Type B pancreatic cell (in vitro differentiated cells): ENCODE measurements at places on chromosomes 4 and X.

- no peak for DNase-seq
These were observed 78.7 kb upstream of the DCLK2 start for GRCh38 chr4:149999485-150000074.

GRCh38 chr4:148076964-148077363 lies 345.1 kb downstream of the ARHGAP10 start:
- no peak for DNase-seq

GRCh38 chr4:5707778-5708448 lies 446 bp downstream of the EVC2 start:
- no peak for DNase-seq

DNA sequence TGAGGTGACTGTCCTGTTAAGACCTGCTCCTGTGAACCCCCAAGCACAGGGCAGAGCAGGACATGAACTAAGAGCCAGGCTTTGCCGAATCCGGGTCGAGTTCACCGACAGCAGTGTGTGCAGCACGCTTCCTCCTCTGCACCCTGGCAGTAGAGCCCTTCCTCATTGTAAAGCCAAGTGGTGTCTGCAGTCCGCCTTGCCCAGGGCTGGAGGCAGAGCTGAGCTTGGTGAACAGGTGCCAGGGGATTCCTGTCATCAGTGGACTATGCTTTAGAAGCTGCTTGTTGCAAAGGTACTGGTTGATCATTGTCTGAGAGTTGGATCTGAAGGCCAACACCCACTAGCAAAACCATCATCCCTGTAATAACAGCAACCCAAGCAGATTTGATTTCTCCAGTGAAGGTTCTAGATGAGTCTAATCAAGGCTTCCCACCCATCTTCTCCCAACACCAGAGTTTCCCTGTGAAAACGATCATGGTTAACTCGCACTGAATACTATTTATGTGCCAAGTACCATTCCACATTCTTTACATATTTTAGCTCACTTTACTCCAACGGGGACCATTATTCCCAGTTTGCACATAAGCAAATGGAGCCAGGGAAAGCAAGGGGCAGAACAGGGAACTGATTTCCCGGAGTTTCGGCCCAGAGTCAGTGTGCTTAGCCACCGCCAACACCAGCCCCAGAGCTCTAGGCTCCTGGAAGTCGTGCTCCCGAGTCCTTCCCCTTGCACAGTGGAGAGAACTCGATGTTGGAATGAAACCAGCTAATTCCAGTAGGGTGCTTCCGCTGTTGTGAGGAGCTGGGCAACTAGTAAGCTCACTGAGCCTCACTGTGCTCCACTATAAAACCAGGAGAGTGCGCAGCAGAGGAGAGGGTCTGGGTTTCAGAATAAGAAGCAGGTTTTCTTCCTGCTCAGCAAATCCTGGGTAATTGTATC lies 1.4 kb upstream of the SLC34A2 start:
- DNase-seq = no peak

- DNase-seq = no peak
These were observed 10.9 kb upstream of the WFS1 start for GRCh38 chr4:6258741-6259140.

DNA sequence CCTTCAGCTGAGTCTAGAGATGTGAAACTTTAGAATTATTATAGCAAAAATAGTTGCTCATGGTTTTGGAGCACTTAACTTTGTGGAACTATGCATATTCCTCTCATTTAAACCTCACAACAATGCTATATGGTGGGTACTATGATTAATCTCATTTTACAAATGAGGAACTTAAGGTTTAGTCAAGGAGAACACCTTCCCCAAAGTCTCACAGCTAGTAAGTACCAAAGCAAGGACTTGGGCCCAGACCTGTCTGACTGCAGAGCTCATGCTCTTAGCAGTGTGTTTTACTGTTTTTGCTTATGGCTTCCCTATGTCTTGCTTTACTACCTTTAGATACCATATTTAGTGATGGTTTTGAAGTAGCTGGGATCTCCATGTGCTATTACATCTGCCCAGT lies 5.1 kb downstream of the UBE2A start:
- no peak for DNase-seq

DNA sequence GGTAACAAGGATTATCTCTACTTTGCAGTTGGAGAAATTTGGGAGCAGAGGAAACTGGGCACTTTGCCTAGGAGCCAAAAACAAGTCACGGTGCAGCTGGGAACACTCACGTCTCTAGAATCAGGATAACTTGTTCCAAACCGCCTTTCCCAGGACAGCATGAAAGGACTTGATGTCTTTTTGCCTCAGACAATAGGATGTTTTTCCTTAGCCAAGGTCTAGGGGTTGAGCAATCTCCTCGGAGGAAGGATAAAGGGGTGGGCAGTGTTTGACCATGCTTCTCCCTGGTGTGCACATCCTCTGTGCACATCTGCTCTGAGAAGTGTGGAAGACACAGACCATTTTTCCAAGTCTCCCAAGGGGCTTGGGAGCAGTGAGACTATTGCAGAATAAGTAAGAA lies 1.7 kb upstream of the SPARCL1 start:
- no peak for DNase-seq
